ENCODE measurements at places on chromosomes 4 and X. TPM values are rescaled to one million over a fixed set of nuclear protein-coding genes. Genes with fewer than 3 reads are reported as not detected.

DNA sequence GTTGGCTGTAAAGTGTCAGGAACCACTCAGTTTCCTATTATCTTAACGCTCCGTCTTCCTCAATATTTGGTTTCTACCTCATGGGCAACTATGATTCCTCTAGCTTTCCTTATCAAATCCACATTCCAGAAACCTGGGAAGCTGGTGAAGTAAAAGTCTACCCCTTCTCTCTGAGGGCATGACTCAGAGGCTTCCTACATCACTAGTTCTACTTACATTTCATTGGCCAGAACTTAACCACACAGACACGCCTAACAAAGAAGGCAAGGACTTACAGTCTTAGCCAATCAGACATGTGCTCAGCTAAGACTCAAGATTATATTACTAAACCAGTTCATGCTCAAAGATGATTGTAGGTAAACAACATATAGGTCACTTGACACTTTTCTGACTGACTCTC lies 30.4 kb downstream of the COX7B2 start:
- DNase-seq: peak; percentile 42

DNA sequence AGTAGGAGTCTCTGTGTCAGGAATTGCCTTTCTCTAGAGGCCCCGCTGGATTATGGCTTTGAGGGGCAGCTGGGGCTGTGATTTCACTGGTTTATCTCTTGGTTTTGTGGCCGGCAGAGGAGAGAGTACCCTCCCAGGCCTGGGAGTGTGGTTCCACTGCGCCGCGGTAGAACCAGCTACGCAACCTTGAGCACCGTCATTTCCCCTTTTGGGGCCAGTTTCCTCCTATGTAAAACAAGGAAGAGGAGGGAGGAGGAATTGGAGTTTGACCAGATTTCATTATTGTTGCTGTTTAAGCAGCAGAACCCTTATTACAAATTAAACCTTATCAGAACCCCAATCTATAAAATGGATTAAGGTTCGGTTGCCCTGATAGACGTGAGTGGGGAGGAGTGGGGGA lies 4.4 kb downstream of the SOX3 start:
- DNase-seq: no peak

DNA sequence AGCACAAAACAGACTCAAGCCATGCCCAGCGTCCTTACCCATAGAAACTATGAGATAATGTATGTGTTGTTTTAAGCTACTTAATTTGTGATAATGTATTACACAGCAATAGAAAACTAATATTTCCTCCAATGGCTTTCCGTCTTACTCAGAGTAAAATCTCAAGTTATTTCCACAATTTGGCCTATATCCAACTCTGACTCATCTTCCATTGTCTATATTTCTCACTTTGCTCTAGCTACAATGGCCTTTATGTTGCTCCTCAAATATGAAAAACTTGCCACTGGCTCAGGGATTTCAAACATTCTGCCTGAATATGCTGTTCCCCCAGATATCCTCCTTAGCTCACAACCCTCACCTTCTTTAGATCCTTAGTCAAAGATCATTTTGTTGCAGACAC lies 31.6 kb downstream of the IQCM start:
- peak; percentile 42 for DNase-seq

- DNase-seq: no peak
These were observed 132.5 kb downstream of the AFF1 start for GRCh38 chr4:87067124-87067885.

DNA sequence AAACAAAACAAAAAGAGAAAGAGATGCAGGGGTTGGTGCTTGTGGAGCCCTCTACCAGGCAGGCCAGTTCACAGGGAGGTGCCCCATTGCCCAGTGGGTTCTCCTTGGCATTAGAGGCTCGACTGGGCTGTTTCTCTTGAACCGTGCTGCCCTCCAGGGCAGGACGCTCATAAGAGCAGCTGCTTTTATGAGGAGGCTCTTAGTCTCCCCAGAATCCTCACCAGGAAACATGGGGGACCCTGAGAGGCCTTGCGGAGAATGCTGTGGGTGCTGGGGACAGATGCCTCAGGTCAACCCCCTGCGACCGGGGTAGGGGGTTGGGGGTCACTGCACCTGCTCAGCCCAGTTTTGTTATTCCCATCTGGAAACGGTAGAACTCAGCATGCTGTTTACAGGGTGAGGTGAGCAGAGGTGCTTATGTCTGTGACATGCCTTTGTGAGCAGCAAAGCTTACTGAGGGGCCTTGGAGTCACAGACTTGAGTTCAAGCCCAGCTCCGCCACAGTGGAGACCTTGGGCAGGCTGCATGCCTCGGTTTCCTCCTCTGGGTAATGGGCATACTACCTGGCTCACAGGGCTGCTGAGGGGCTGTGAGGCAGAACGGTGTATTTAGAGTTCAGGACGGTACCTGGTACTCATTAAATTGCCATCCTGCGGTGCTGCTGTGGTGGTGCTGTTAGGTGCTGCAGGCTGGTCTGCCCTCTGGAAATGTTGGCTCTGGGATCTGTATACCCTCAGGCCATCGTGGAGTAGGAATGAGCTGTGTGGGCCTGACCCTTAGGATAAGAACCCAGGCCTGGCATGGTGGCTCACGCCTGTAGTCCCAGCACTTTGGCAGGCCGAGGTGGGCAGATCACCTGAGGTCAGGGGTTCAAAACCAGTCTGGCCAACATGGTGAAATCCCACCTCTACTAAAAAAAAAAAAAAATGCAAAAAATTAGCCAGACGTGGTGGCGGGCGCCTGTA lies 5.7 kb downstream of the TBC1D14 start:
- DNase-seq: no peak

DNA sequence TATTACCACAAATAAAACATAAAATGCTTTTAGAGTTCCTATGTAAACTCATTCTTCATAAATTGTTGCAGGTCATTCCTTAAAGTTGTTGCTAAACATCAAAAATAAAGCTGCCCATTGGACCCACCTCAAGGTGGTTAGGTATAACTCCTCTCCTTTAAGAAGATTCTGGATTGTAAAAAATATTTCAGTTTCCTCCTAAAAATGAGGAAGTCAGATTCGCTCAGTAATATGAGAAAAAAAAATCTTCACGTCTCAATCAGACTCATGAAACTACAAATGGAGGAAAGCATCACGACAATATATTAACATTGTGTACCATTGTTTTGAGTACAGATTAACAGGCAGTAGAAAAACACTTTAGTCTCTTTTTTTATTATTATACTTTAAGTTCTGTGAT lies 105.9 kb downstream of the DDX60 start:
- DNase-seq: no peak

Gene FMR1NB
- not detected for total RNA-seq

DNA sequence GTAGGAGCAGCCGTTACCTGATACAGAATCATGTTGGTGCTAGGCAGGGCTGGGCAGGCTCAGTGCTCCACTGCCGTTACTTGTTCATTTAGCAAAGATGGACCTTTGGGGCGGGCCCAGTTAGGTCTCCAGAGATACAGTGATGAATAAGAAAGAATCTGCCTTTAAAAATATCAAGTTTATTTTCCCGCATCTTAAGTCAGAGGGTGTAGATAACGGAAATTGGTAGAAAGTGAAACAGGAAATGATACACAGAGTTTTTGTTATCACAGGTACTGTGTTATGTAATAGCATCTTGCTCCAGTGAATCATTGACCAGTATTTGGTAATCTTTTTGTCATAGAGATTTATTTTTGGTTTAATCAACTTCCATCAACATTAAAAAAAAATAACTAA lies 5.5 kb downstream of the TMEM131L start:
- DNase-seq: no peak

- DNase-seq: no peak
These were observed 83.4 kb upstream of the AFAP1 start for GRCh38 chr4:8022767-8023695.

DNA sequence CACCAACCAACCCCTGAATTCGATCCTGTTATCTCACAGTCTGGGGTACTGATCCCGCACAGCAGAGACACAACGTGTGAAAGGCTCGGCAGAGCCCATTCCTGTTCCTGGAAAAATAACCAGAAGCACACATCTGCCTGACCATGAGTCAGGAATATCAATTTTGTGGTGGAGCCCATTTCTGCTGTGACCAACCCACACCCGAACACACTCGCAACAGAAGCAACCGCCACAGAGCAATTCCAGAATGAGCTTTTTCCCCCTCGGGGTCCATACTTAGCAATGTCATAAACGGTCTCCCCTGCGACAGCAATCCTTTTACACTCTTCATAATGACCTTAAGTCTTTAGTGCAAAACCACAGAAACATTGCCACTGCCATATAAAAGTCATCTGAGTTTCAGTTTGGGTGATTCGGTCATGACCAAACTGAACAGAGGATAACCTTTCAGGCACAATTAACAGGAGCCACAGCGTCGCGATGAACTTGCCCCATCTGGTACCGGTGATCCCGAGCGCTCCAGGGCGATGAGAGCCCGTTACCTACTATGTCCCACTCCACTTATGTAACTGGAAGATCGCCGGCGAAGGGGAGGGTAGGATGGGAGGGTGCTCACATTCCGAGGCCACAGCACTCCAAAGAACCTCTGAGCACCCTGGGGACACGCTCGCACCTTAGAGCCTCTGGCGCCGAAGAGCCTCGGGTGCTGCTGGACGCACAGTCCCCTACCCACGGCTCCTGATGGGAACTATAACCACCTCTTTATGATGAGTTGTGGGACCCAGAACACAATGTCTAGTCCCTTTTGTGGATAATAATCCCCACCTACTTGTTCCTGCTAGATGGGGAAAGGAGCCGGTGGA lies 1.1 kb downstream of the MECP2 start:
- peak; percentile 47 for DNase-seq

Gene PHKA1
- 0.12 TPM for total RNA-seq

- DNase-seq: no peak
These were observed 78.0 kb upstream of the CPEB2 start for GRCh38 chr4:14924076-14924811.

GRCh38 chr4:163681208-163681821 lies 186.8 kb downstream of the TMA16 start:
- DNase-seq: peak; percentile 16

DNA sequence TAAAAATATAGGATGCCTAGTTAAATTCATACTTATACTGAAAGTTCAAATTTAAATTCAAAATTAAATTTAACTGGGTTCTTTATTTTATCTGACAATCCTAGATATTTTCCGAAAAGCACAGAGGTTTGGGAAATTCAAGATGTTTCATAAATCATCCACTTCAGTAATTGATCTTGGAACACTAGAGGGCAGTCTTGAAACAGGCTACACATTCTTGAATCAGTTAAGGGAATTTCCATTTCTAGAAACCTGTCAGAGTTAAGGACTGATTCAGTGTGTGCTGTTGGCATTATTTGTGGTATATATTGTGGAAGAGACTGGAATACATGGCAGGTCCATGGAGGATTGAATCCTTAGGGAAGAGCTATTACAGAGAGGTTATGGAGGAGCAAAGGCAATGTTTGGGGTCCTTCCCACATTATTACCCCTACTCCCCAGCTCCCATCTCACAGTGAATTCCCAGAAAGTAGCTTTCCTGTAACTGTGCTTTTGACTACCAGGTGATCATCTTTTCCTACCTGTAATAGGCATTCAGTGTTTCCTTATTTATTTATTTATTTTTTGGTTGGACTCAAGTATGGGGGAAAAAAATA lies 92.9 kb downstream of the EGF start:
- peak; percentile 64 for DNase-seq

Gene USP26
- total RNA-seq: not detected

Gene F8A2
- not detected for total RNA-seq

DNA sequence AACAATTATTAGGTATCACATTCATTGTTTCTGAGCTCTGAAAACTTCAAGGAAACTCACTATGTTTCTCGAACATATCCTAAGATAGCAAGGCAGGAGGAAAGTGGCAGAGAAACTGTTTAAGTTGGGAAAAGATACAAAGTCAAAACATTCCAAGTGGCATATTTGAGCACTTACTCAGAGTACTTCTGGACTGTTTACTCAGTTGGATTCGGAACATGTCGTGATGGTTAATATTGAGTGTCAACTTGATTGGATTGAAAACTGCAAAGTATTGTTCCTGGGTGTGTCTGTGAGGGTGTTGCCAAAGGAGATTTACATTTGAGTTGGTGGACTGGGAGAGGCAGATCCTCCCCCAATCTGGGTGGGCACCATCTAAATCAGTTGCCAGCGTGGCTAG lies 298.3 kb downstream of the IL1RAPL2 start:
- no peak for DNase-seq

- DNase-seq: no peak
These were observed 2.5 kb downstream of the P2RY8 start for GRCh38 chrX:1534301-1535168.

- DNase-seq: peak; percentile 87
These were observed 121.6 kb upstream of the FAT1 start for GRCh38 chr4:186845137-186845842.

DNA sequence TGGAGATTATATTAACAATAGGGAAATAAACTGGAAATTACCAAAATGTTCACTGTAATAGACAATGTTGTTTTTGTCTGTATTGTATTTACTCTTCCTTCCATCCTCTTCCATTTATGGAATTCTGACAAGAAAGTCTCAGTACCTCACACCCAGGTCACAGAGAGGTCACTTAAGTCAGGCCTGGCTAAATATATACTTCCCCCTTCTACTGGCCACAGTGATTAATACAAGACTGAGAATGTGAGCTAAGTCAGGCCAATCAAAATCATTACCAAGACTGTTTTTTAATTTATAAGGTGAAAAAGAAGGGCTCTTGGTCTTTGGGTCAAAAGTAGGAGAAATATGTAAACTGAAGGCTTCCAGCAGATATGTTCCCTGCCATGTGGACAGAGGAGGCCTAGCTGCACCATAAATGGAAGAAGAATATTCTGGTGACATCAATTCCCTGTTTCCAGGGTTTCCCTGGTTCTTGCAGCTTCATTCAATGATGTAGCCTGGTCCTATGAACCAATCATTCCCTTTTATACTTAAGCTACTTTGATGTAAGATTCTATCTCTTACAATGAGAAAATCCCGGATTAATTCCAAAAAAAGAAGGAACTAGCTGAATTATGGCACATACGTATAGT lies 64.3 kb downstream of the LRBA start:
- DNase-seq: peak; percentile 18

GRCh38 chrX:9278475-9279233 lies 186.2 kb upstream of the TBL1X start:
- DNase-seq: peak; percentile 20

DNA sequence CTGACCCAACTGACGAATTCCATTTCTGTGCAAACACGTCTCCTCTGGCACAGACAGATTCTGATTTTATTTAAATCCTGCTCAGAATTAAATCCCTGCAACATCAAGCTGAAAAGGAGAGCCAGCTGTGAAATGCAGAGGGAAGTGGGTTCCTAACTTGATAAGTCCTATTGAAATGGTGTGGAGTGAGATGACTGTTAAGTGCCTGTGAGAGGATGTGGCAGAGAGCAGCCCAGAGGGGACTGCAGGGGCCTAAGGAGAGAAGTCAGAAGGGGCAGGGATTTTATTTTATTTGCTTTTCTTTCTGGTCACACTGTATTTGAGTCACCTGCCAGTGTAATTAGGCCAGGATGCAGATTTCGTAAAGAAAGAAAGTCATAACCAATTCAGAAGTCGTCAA lies 277.4 kb downstream of the NKX6-1 start:
- DNase-seq: no peak

- peak; percentile 43 for DNase-seq
These were observed 250.5 kb downstream of the TECRL start for GRCh38 chr4:64158648-64159326.

Measured in M059J (cell line).